T follicular helper cell (primary cell): ENCODE measurements at places on chromosomes 11 and 22.

DNA sequence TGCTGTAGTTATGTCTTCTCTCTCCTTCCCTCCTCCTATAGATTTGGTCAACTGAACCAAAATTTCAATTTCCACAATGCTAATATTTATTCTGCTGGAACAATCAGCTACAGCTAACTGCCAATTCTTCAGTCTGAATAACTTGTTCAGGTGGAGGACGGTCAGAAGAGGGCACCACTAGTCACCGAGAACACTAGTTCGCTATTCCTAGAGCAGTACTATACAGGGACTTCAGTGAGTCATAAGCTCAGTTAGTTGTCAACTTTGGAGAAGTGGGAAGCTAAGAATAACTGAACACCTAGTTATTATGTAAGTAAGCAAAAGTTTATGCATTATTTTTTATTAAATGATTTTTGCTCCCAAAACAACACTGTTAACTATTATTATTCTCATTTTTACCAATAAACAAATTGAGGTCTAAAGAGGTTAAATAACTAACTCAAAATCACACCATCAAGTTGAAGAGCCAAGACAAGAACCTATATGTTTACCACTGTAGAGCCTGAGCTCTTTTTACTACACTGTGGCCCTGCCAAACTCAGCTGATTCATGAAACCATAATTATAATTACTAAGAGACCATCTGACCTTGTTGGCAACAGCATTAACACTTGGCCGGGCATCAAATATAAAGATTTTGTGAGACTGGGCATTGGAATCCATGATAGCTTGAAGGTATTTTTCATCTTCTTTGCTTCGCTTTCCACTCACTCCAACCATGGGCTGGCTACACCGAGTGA lies 59.0 kb downstream of the CEP57 start:
- no peak for DNase-seq

GRCh38 chr22:39765046-39765445 lies 128.5 kb downstream of the ENTHD1 start:
- no peak for DNase-seq

GRCh38 chr11:95877291-95877690 lies 46.6 kb downstream of the MTMR2 start:
- no peak for DNase-seq

GRCh38 chr11:64619811-64620380 lies 28.9 kb downstream of the SLC22A12 start:
- no peak for DNase-seq

- no peak for DNase-seq
Measured at GRCh38 chr22:43226377-43227238, 39.7 kb upstream of the TTLL12 start.

GRCh38 chr11:66766681-66767080 lies 37.7 kb upstream of the SPTBN2 start:
- no peak for DNase-seq

DNA sequence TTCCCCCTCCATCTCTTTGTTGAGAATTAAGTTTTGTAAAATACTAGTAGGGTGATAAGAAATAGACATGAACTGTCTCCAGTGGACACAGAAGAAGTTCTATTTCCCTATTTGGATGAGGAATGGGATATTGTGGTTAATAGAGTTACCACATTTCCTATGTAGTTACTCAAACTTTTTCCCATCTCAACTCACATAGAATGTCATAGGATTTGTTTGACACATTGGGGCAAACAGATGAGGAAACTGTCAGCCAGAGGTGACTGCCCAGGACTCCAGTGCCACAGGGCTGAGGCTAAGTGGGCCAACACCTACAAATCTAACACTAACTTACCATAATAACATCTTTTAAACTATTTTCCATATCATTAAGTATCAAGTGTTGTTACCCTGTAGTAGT lies 58.3 kb downstream of the CCDC83 start:
- DNase-seq: no peak

DNA sequence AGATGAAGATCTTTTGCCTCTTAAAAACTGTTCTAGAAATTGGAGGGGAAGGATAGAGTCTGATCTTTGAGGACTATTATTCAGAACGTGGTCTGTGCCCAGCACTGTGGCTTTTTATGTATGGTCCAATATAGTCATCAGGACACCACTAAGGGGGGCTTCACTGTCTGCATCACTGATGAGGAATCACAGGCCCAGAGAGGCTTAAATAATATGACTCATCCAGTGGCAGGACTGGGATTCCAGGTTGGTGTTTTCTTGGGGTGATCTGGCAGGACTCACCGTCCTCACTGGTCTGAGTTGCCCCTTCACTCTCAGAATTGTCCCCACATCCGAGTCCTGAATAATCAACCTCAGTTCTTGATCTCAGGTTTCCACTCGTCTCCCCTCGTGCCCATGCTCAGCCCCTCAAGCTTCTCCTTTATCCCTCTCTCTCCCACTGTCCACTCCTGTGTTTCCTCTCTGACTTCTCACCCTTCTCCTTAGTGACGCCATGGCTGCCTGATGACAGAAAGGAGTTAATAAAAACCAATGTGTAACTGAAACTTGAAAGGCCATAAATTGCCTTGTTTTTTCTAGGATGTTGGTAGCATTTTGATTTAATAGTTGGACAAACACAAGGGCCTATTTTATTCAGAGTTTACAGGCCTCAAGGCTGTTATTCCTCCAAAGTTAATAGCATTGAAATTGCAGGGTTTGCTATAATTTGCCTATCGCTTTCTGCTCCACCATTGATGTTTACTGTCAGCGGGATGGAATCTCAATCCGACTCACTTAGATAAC lies 95.7 kb upstream of the NNMT start:
- DNase-seq: no peak

DNA sequence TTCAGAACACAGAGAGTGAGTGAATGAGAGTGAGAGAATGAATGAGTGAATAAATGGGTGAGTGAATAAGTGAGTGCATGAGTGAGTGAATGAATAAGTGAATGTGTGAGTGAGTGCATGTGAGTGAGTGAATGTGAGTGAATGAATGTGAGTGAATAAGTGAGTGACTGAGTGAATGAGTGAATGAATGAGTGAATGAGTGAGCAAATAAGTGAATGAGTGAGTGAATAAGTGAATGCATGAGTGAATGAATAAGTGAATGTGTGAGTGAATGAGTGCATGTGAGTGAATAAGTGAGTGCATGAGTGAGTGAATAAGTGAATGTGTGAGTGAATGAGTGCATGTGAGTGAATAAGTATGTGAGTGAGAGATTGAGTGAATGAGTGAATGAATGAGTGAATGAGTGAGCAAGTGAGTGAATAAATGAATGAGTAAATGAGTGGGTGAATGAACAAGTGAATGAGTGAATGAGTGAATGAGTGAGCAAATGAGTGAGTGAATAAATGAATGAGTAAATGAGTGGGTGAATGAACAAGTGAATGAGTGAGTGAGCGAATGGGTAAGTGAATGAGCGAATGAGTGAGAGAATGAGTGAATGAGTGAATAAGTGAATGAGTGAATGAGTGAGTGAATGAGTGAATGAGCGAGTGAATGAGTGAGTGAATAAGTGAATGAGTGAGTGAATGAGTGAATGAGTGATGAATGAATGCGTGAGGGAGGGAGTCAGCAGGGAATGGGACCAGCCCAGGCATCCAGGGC lies 21.3 kb upstream of the MUC5B start:
- DNase-seq: no peak

GRCh38 chr11:69086152-69087132 lies 37.7 kb downstream of the TPCN2 start:
- DNase-seq: no peak

DNA sequence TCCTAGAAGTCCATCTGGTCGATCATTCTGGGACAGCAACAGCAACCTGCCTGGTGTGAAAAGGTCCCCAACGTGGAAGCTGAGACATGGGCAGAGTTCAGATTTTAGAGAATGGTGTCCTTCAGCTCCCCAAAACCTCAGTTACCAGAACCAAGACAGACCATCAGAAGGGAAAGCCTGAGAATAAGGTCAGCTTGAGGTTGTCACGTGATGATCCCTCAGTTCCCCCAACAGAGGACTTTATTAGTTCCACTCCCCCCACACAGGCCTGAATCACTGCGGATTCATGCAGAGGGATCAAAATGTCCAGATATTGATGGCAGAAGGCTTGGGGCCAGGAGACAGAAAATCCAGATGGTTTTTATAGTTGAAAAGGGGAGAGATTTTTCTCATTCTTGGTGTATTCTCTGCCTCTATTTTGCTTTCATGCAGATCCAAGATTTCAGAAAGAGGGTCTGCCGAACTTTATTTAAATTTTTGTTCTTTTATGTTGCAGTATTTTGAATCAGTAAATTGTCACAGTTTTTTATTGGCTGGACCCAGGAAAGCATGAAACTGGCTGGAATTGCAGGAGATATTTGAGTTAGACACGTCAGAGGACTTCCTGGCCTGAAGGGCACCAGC lies 139.0 kb upstream of the NTM start:
- DNase-seq: no peak
